ENCODE measurements at places on chromosomes 2 and 18.

GRCh38 chr2:189658306-189659212 lies 2.7 kb upstream of the ASNSD1 start:
- DNase-seq: peak; percentile 37

DNA sequence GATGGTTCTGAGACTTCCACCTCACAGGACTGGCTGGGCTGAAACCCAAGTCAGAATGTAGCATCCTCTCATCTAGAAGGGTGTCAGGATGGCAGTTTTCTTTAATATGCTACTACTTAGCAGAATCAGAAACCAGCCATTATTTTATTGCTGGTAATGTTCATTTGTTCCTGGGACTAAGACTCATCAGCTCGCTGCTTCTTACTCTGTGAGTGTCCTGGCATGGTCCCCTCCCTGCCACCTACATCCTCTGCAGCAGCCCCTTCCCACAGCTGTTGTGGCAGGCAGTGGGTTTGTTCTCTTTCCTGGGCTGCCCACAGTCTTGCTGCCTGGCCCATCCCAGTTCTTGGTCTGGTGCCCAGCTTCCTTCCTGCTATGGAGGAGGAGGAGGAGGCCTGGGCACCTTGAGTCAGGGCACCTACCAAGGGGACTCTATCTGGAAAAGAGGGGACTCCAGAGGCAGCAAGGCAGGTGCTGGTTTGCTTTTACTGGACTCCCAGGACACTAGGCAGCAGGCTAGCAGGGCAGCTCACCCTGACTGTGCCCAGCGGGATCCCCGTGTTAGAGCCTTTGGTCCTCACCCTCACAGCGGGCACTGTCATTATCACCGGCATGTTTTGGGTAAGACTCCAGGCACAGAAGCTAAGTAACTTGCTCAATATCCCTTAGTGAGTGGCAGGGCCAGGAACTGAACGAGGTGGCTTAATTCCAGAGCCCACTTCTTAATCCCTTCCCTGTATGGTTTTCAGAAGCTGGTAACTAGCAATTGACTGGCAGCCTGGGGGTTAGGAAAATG lies 62.1 kb downstream of the LRRFIP1 start:
- no peak for DNase-seq

DNA sequence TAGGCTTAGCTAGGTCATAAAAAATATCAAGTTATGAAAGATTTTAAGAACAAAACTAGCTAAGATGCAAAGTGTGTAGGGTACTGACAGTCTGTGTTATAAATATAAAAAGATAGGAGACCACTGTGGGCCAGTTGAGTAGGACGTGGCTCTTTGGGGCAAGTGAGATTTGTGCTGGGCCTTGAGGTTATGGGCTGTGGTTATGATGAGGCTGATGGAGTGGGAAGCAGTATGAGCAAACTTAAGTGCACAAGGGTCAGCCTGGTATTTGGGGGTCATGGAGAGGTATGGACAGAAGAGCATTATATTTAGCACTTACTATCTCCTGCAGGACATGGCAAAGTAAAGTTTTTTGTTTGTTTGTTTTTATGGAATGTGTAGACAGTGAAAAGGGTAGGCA lies 70.1 kb downstream of the SETBP1 start:
- DNase-seq: no peak

- no peak for DNase-seq
Measured at GRCh38 chr2:229173825-229174359, 97.2 kb downstream of the PID1 start.

Data from ACHN (cell line).